GM13976 (cell line): ENCODE measurements at places on chromosomes 12 and 14.

DNA sequence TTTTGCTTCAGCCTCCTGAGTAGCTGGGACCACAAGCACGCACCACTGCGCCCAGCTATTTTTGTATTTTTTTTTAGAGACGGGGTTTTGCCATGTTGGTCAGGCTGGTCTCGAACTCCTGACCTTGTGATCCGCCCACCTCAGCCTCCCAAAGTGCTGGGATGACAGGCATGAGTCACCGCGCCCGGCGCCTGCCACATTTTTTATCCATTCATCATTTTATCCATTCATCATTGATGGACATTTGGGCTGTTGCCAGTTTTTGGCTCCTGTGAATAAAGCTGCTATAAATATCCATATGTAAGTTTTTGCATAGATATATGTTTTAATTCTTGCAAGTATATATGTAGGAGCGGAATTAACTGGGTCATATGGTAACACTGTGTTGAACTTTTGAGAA lies 79.5 kb downstream of the DAAM1 start:
- DNase-seq: no peak

DNA sequence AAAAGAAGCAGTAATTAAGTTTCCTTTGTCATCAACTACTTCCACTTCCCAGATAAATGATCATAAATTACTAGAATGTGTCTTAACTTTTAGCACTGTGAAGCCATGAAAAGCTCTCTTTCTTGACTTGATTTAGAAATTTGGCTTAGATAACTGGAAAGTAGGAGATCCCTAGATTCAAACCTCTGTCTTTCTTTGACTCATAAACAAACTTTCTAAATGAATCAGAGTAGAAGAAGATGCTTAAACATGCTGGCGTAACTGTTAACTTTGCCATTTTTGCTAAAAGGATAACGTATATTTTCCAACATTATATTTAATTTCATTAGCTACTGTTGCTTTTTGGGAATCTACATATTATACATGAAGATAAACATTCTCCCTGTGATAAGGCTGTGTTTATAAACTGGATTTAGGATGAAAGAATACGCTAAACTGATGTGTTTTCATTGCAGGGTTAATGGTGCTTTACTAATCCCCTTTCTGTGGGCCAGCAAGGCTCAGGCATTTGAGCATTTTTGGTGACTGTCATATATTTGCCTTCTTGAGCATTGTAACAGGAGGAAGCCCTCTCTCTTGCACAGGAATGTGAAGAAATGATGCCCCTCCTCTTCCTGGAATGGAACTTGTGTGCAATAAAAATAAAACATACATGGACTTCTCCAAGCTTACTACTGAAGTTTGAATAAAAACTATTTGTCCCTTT lies 301.4 kb downstream of the BMP4 start:
- DNase-seq: peak; percentile 22

GRCh38 chr12:105622220-105622619 lies 291.7 kb downstream of the C12orf75 start:
- no peak for DNase-seq

DNA sequence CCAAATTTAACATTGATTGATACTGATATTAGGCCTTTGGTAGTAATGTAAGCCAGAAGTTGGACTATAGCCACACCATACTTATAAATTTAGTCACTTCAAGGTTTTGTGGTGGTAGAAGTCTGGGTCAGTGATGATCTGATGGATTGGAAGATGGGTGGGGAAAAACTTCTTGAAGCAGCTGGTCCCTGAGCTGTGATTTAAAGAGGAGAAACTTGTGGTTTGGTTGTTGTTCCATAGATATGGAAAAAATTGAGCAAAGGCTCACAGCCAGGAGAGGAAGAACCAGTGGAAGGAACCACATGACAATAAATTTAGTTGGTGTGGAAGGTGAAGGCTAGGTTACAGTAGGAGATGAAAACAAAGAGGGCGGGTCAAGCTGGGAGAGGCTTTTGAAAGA lies 26.1 kb downstream of the PTHLH start:
- DNase-seq: no peak

GRCh38 chr12:28883406-28883997 lies 265.6 kb upstream of the FAR2 start:
- DNase-seq: no peak

DNA sequence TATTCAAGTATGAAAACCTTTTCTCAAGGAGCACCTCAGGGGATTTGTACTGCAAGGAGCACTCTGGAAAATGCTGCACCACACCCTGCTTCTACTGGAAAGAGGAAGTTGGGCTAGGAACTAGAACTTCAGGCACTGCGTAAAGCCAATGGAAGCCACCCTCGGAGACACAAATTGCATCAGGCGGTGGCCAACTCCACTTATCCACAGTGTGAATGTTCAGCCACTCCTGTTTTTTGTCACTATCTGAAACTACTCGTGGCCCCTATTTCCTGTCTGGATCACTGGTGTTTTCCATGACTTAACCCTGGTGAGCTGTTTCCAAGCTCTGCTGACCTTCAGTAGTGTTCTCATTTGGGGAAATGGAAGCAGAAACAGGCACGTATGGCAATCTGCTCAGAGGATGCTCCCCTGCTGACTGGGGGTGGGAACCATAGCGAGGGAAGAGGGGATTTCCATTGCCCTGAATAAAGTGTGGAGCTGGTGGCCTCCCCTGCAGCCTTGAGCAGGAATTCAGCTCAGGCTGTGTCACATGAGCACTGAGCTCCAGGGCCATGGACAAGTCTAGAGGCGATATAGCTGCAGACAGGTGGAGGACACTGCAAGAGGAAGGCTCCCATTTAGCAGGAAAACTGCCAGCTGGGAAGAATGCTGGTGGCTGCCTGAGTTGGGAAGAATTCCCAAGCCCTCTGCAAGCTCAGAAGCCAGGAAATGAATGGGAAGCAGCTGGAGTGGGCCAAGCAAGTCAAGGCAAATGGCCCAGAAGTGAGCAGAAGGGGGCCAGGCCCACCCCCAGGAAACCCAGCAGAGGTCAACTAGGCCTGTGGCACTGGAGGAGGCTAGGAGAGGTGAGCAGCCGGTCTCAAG lies 50.5 kb upstream of the RAP1B start:
- DNase-seq: no peak

- no peak for DNase-seq
Measured at GRCh38 chr12:2633176-2633824, 161.5 kb upstream of the FKBP4 start.

GRCh38 chr12:78951803-78952551 lies 87.4 kb downstream of the SYT1 start:
- DNase-seq: no peak

DNA sequence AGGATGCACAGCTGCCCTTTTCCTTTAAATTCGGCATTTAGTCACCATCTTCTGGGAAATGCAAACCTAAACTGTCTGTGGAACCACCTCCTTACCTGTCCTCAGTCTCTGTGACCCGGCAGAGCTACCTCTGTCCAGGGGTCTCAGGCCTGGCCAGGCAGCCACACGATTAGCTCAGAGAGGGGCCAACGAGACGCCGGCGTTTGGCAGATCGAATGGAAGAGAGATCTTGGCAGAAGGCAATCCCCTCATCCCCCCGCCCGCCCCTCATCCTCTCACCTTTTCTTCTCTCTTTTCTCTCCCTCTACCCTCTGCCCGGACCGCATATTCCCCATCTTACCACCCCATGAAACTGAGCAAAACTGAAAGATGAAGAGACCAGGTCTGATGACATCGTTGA lies 101.0 kb downstream of the PIWIL1 start:
- no peak for DNase-seq

DNA sequence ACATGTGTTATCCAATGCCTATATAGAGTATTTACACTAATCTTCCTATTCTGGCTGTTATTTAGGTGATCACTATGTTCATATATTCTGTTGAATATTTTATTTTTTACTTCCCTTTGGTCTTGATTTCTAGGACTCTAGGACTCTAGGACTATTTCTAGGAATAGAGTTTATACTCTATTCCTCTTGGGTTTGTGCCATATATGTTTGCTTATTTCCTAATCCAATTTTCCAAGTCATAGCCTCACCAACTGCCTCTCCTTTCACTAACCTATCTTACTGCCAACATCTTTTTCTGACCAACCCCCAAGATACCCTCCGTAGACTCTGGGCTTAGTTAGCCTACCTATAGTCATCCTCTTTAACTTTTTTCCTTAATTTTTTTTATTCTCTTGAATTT lies 28.5 kb downstream of the ARF6 start:
- DNase-seq: no peak

DNA sequence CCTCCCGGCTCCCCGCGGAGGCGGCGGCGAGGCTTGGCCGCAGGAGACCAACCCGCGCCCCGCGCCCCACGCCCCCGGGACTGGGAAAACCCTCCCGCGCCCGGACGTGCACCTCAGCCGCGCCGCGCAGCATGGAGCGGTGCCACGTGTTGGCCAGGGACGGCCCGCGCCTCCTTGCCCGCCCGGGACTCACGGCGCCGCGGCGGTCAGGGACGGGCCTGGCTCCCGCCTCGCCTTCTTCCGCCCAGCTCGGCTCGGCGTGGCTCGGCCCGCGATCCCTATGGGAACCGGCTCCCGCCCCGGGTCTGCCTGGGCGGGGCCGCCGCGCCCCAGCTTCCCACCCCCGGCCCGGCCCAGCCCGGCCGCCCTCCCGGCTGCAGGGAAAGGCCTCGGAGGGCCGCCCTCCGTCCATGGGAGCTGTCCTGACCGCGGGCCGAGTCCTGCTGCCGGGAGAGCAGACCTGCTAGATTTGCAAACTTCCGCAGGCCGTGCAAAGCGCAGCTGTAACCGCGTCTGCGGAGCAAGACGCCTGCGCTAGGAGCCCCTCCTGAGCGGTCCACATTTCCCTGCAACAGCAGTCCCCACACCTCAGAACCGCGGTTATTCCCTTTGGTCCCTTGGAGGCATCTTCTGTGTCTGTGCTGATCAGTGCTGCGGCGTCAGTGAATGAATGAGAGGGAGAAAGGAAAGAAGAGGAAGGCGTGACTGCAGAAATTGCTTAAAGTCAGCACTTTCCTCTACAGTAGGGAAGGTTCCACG lies at the start of gene CDKL1:
CDKL1 (minus strand) TSS at position 251 of the 759 bp plus-strand sequence. CDS start 1,013 bp downstream, outside the sequence.
- DNase-seq: peak; percentile 72
